ENCODE measurements at places on chromosomes 4 and X. TPM values are rescaled to one million over a fixed set of nuclear protein-coding genes. Genes with fewer than 3 reads are reported as not detected.

GRCh38 chr4:7759216-7759615 lies 180.4 kb downstream of the AFAP1 start:
- no peak for DNase-seq
- no peak overlapping the region for H3K27ac ChIP-seq
- no peak overlapping the region for H3K4me3 ChIP-seq
- H3K4me1 ChIP-seq, result peaks cover 17% of the 10 kb centered on the region
- H3K27me3 ChIP-seq, result no peaks in the 10 kb centered on the region

- no peaks in the 10 kb centered on the region for H3K4me1 ChIP-seq
- H3K36me3 ChIP-seq, result no peaks in the 10 kb centered on the region
- no peaks in the 10 kb centered on the region for H3K27me3 ChIP-seq
- no peak overlapping the region for H3K4me3 ChIP-seq
- H3K27ac ChIP-seq, result no peak overlapping the region
Observed at GRCh38 chr4:36351082-36351666, 69.8 kb downstream of the DTHD1 start.

GRCh38 chrX:54178100-54178940 lies 4.7 kb downstream of the FAM120C start:
- H3K4me3 ChIP-seq, result no peak overlapping the region
- H3K36me3 ChIP-seq, result no peaks in the 10 kb centered on the region
- no peaks in the 10 kb centered on the region for H3K27me3 ChIP-seq
- no peak for DNase-seq

The KLHL8 gene
- 27.7 TPM for total RNA-seq

The FGF13 gene
- total RNA-seq, result 7.1 TPM
